Calu3 (cell line): ENCODE measurements at places on chromosomes 3 and 15. TPM values are rescaled to one million over a fixed set of nuclear protein-coding genes. Genes with fewer than 3 reads are reported as not detected.

GRCh38 chr15:55008421-55008820, 188.3 kb downstream of the RSL24D1 start:
- no peak for DNase-seq

Gene IMPG2
- total RNA-seq, result 0.50 and 0.78 TPM in 2 replicates

- DNase-seq, result no peak
Observed at GRCh38 chr3:183875411-183875810, 9.3 kb downstream of the PARL start.

GRCh38 chr3:177367788-177368187, 170.5 kb upstream of the TBL1XR1 start:
- DNase-seq, result no peak

Gene FSTL1
- total RNA-seq, result 10.0 and 18.5 TPM in 2 replicates

Gene ZNF639
- 48.0 and 52.1 TPM in 2 replicates for total RNA-seq

DNA sequence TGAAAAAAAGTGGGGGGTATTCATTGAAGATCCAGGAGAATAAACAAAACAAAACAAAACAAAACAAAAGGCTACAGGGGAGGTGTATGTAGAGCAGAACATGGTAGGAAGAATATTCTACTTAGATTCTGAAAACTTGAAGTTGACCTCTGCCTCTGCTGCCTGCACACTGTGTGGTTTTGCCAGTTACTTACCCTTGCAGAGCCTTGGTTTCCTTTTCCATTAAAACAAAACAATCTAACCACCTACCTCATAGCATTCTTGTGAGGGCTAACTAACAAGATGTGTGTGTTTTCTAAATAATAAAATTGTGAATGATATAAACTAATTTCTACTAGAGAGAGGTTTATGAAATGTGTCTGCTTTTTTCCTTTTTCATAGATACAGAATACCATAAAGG, 423.1 kb downstream of the TIGIT start:
- no peak for DNase-seq
